ENCODE measurements at places on chromosomes 7 and 10.

DNA sequence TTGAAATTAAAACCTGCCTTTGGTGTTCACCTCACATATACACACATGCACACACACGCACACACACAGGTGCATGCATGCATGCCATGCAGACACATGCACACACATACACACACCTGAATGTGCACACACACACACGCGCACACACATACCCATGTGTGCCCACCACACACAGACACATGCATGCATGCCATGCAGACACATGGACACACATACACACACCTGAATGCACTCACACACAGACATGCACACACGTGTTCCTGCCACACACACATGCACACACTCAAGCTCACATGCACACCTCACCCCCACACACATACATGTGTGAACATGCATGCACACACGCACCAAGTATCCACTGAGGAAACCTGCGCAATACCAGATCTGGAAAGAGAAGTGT lies 136.4 kb downstream of the KLF6 start:
- no peak for DNase-seq
- no peaks in the 10 kb centered on the region for H3K4me1 ChIP-seq
- H3K27me3 ChIP-seq = no peaks in the 10 kb centered on the region
- no peak overlapping the region for H3K27ac ChIP-seq
- no peaks in the 10 kb centered on the region for H3K36me3 ChIP-seq
- no peak overlapping the region for H3K4me3 ChIP-seq

DNA sequence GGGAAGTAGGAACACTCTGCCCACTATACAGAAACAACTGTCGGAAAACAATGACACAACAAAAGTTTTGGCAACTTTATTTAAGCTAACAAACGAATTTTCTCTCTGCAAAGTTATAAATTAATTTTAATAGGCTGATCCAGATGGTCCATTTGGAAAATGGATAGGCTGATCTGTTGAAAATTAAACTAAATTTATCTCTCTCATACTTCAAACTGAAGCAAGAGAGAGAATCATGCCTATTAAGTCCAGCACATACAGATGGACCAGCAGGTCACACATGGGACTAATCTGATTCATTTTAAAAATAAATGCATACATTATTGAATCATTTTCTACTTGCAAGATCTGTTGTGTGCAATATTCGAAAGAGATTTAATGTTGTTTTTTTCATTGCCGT lies 110.1 kb downstream of the BTRC start:
- H3K4me1 ChIP-seq = no peaks in the 10 kb centered on the region
- no peak overlapping the region for H3K27ac ChIP-seq
- no peaks in the 10 kb centered on the region for H3K36me3 ChIP-seq
- DNase-seq = no peak
- no peaks in the 10 kb centered on the region for H3K27me3 ChIP-seq
- H3K4me3 ChIP-seq = no peak overlapping the region

- no peaks in the 10 kb centered on the region for H3K4me1 ChIP-seq
- H3K4me3 ChIP-seq = no peak overlapping the region
- H3K27ac ChIP-seq = no peak overlapping the region
- no peak for DNase-seq
- no peaks in the 10 kb centered on the region for H3K27me3 ChIP-seq
Measured at GRCh38 chr10:121327727-121328126, 270.5 kb downstream of the FGFR2 start.

- no peaks in the 10 kb centered on the region for H3K4me1 ChIP-seq
- no peak overlapping the region for H3K27ac ChIP-seq
- no peaks in the 10 kb centered on the region for H3K36me3 ChIP-seq
- H3K4me3 ChIP-seq = no peak overlapping the region
Measured at GRCh38 chr7:131538071-131538812, 18.2 kb downstream of the PODXL start.

GRCh38 chr10:93505075-93505474 lies 8.7 kb downstream of the CEP55 start:
- no peak overlapping the region for H3K27ac ChIP-seq
- no peaks in the 10 kb centered on the region for H3K4me1 ChIP-seq

- no peaks in the 10 kb centered on the region for H3K36me3 ChIP-seq
- no peaks in the 10 kb centered on the region for H3K27me3 ChIP-seq
- H3K4me1 ChIP-seq = peaks cover 7% of the 10 kb centered on the region
- no peak for DNase-seq
Measured at GRCh38 chr7:99080679-99081078, 63.2 kb downstream of the SMURF1 start.

GRCh38 chr10:77105761-77106221 lies 531.8 kb downstream of the KCNMA1 start:
- H3K27me3 ChIP-seq = no peaks in the 10 kb centered on the region
- no peaks in the 10 kb centered on the region for H3K4me1 ChIP-seq
- no peak overlapping the region for H3K4me3 ChIP-seq
- H3K27ac ChIP-seq = no peak overlapping the region
- H3K36me3 ChIP-seq = no peaks in the 10 kb centered on the region
- no peak for DNase-seq

DNA sequence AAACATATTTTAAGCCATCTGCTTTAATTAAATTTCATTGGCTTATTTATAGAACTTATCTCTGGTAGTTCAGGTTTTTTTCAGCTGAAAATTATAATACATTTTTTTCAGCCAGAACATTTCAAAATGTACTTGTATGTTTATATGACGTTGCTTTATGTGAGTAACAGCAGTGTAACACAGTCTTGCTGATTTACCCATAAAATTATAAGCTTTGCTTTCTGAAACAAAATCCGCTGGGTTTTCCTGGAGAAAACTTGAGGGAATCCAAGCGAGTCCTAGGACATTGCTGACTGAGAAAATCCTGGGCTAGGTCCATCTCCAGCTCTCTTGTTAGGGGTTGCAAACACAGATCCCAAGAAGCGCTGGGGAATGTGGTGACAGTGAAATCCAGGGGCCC lies 112.2 kb upstream of the GATA3 start:
- no peak for DNase-seq
- H3K4me1 ChIP-seq = no peaks in the 10 kb centered on the region
- no peaks in the 10 kb centered on the region for H3K27me3 ChIP-seq
- H3K36me3 ChIP-seq = no peaks in the 10 kb centered on the region
- H3K4me3 ChIP-seq = no peak overlapping the region

DNA sequence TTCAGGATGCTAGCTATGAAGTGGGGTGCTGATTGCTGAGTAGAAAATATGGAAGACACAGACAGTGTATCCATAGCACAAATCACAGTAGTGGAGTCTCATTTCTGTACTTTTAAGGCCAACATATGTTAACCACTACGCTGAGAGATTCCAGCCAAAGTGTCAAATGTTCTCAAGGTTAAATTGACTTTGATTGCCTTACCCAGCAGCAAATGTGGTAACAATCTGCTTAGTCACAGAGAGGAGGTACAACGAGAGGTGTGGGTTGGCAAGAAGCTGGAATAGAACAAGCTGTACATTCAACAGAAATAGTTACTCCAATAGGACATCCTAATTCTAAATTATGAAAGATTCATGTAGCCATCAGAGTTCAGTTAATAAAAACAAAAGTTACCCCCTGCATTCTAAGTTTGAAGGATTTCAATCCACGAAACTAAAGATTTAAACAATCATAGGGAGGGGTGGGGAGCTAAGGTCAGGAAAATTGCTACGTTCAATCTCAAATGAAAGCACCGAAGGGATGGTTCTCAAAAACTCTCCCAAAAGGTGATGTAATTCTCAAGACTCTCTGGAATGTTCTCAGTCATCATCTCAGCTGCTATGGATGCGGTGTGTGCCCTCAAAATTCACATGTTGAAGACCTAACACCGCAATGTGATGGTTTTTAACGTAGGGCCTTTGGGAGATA lies 137.0 kb downstream of the ETV1 start:
- H3K4me1 ChIP-seq = peaks cover 2% of the 10 kb centered on the region
- H3K36me3 ChIP-seq = no peaks in the 10 kb centered on the region
- H3K27me3 ChIP-seq = no peaks in the 10 kb centered on the region
- H3K4me3 ChIP-seq = no peak overlapping the region
- no peak for DNase-seq

DNA sequence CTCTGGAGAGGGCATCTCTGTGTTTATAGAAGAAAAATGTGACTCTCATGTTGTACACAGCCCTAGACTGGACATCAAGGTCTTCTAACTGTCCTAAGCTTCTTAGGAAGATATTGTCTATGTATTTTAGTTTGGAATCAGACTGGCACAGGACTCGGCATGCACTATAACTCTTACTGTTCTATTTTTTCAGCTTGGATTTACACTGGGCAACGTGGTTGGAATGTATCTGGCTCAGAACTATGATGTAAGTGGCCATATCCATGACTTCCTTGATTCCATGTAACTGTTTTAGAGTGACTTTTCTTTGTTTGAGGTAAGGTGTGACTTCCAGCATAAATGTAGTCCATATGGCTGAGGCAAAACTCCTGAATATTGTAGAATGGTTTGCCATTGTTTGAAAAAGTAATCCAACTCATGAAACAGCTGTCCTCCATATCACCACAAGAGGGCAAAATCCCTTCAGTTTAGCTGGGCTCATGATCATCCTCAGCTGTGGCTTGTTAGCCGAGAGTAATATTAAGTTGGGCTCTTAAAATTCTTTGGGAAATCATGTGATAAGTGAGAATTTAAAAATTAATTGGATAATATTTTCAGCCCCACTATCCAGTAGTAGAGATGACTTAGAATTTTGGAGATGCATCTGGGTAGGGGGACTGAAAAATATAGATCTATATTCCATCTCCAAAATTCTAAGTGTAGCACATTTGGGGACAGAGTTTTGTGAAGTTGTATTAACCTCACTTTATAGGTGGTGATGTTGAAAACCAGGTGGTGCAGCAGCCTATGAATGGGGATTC lies 10.4 kb downstream of the STMP1 start:
- H3K4me3 ChIP-seq = no peak overlapping the region
- no peak overlapping the region for H3K27ac ChIP-seq
- H3K4me1 ChIP-seq = no peaks in the 10 kb centered on the region
- DNase-seq = peak; percentile 32

- H3K4me1 ChIP-seq = peaks cover 12% of the 10 kb centered on the region
- H3K27me3 ChIP-seq = no peaks in the 10 kb centered on the region
- no peak overlapping the region for H3K4me3 ChIP-seq
- peak overlapping the region; percentile 97 for H3K27ac ChIP-seq
- DNase-seq = peak; percentile 62
- H3K36me3 ChIP-seq = no peaks in the 10 kb centered on the region
Measured at GRCh38 chr7:104979167-104979841, 34.7 kb upstream of the KMT2E start.

GRCh38 chr7:108108131-108108530 lies 22.0 kb downstream of the LAMB4 start:
- H3K36me3 ChIP-seq = no peaks in the 10 kb centered on the region
- H3K27me3 ChIP-seq = no peaks in the 10 kb centered on the region
- H3K4me3 ChIP-seq = no peak overlapping the region
- no peak overlapping the region for H3K27ac ChIP-seq
- no peaks in the 10 kb centered on the region for H3K4me1 ChIP-seq

GRCh38 chr10:3874990-3875841 lies 90.2 kb upstream of the KLF6 start:
- peak overlapping the region; percentile 16 for H3K27ac ChIP-seq
- no peak overlapping the region for H3K4me3 ChIP-seq
- H3K36me3 ChIP-seq = no peaks in the 10 kb centered on the region
- no peak for DNase-seq
- no peaks in the 10 kb centered on the region for H3K27me3 ChIP-seq

DNA sequence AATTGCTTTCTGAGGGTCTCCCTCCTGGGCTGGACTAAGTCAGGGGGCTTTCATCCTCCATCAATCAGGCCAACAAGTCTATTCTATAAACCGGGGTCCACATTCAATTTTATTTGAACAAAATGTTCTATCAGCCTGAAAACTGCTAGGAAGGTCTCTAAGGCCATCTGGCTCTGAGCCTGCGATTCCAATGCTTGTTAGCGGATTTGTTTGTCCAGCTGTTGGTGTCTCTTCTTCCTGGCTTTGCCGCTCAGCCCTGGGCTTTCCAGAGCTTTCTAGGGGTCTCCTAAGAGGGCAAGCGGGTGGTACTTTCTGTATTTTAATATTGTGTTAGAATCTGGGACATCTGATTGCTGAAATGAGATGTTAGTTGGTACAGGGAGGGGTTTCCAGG lies 136.7 kb downstream of the VIPR2 start:
- no peaks in the 10 kb centered on the region for H3K4me1 ChIP-seq
- H3K27ac ChIP-seq = no peak overlapping the region
- no peak for DNase-seq
- H3K36me3 ChIP-seq = no peaks in the 10 kb centered on the region
- H3K4me3 ChIP-seq = no peak overlapping the region

DNA sequence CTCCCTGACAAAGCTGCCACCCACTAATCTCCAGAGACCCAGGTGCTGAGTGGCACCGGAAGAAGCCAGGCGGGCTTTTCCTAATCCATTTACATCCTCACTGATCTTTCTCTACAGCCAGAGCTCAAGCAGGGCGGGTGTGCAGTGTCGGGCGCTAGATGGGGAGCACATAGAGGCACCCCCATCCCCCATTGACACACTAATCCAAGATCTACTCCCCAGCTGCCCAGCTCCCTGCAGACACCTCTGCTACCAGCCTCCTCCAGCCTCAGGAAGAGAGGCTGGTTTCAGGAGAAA lies 22.2 kb downstream of the FRMPD2 start:
- H3K4me3 ChIP-seq = no peak overlapping the region
- H3K27me3 ChIP-seq = no peaks in the 10 kb centered on the region
- no peak overlapping the region for H3K27ac ChIP-seq
- no peaks in the 10 kb centered on the region for H3K4me1 ChIP-seq
- DNase-seq = no peak
- H3K36me3 ChIP-seq = no peaks in the 10 kb centered on the region

DNA sequence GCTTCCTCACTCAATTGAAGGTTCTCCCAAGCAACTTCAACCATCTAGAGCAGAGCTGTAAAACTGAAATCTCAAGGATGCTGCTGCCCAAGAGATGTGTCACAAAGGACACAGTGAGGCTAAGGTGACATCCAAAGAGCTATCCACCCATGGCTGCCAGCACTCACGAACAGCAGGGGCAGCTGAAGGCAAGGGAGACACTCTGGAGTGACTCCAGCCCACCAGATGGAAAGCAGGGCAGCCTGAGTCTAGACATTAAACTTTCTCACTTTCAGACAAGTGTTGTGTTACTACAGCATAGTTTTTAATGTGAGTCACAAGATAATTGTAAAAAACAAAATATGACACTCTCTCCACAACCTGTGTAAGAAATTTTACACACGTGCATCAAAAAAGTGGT lies 113.5 kb downstream of the LARP4B start:
- no peaks in the 10 kb centered on the region for H3K4me1 ChIP-seq
- no peak overlapping the region for H3K4me3 ChIP-seq
- H3K36me3 ChIP-seq = peaks cover 11% of the 10 kb centered on the region
- no peaks in the 10 kb centered on the region for H3K27me3 ChIP-seq

GRCh38 chr7:81206217-81206616 lies 287.4 kb upstream of the SEMA3C start:
- H3K36me3 ChIP-seq = no peaks in the 10 kb centered on the region
- H3K27me3 ChIP-seq = no peaks in the 10 kb centered on the region
- H3K4me1 ChIP-seq = no peaks in the 10 kb centered on the region
- H3K4me3 ChIP-seq = no peak overlapping the region
